ENCODE measurements at places on chromosomes 6 and 20. TPM values are rescaled to one million over a fixed set of nuclear protein-coding genes. Genes with fewer than 3 reads are reported as not detected.

DNA sequence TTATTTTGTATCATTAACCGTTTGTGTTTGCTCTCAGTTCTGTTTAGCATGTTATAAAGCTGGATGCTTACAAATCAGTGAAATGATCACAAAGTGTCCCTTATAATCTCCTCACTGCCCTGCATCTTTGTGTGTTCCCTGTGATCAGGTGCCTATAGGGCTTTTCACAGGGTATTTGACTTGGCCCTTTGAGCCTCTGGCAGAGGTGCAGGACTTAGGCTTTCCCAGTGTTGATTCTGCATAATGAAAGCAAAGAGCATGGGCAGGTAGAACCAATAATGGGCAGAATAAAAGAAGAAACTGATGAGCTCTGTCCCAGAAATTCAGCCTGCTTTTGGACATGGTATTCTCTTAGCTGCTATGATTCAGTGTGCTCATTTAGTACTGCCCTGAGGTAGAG lies 16.9 kb upstream of the PBOV1 start:
- no peak for DNase-seq

DNA sequence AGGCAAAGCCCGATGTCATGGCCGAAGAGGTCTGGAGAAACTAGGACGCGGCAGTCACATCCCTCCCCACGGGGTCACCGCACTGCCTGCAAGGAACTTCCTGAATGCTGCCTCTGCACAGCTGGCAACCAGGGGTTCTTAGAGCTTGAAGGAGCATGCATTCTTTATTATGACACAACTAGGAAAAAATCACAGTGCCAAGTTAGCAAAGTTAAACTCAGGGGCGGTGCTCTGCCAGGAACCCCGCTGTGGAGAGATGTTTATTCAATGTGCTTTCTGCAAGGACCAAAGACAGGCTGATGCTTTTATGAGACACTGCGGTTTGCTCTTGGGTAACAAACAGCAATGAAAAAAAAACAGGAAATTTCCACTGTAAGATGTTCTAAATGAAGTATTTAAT lies 287.3 kb upstream of the FOXQ1 start:
- no peak for DNase-seq

Gene SRMS
- total RNA-seq, result 0.48 TPM

DNA sequence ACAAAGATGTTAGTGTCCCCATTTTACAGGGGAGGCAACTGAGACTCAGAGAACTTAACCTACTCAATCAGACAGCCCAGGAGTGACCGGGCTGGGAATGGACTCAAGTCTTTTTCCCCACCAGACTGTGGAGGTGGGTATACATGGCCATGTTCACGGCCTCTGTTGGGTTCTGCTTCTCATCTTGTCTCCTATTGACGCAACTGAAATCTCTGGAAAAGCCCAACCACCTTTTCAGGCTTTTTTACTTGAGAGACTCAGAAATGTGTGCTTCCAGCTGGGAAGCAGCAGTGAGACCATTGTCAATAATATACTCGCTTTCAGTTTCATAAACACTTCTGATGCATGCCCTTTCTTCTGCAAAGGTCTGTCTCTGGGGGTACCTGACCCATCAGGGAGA lies 70.7 kb downstream of the SOBP start:
- DNase-seq, result no peak

Gene ZKSCAN8
- 16.4 TPM for total RNA-seq

Gene CCN6
- total RNA-seq, result 1.5 TPM

DNA sequence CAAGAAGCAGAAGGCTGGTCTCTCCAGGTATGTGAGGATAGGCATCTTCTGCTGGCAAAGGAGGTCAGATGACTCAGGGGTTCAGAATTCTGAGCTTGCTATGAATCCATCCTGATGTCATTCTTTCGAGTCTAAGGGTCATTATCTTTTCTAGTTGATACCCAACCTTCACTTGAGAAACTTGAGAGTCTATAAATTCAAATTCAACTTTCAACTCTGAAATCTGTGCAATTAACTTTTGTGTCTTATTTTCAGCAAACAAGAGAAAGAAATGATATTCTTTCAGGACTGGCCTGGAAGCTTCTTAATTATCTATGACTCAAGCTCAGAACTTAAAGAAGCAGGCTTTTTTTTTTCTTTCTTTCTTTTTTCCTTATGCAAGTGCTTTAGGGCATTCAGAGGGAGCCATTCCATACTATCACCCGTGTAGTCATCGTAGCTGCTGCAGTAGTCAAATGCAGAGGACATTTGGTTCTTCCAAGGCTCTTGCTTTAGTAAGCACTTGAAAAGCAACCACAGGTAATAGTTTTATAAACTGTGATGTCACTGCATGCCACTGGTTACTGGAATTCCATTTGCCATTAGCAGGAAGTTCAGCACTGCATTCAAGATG lies 93.0 kb downstream of the ADTRP start:
- peak; percentile 87 for DNase-seq

DNA sequence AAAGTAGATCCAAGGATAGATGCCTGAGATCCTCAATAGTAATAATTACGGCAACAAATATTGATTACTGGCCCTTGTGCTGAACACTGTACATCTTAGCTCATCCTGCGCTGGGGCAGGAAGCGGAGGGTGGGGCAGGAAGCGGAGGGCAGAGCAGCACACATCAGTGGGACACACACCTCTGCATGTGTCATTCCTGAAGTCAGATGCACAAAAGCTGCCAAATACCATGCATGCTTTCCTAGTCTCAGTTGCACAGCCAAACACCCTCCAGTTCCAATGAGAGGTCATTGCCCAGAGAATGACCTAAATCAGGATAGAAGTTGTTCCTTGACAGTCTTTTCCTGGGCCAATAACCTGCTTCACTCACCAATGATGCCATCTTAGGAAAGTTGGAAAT lies 74.4 kb upstream of the FOXC1 start:
- no peak for DNase-seq

- no peak for DNase-seq
Measured at GRCh38 chr6:143754204-143754603, 76.4 kb downstream of the PHACTR2 start.

DNA sequence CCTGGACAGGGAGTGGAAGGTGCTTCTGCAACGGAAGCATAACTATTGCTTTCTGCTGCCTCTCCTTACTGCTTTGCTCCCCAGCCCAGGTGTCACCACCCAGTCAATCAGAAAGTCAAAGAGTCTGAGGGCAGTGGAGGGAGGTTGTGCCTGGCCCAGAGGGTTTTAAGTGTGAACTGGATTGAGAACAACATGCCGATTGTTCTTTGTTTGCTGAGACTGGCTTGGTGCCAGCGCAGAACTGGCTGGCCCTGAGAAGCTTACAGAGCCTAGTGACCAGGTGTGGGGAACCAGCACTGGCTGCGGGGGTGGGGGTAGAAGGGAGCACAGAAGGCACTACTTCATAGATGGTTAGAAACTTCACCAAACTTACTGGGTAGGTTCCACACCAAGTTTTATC lies 31.1 kb upstream of the ENPP4 start:
- no peak for DNase-seq

Gene GPX5
- total RNA-seq, result not detected

GRCh38 chr6:7145885-7146828 lies 38.4 kb downstream of the RREB1 start:
- DNase-seq, result no peak

- DNase-seq, result no peak
Measured at GRCh38 chr6:43170417-43170930, 595 bp upstream of the SRF start.

Gene C20orf144
- not detected for total RNA-seq

DNA sequence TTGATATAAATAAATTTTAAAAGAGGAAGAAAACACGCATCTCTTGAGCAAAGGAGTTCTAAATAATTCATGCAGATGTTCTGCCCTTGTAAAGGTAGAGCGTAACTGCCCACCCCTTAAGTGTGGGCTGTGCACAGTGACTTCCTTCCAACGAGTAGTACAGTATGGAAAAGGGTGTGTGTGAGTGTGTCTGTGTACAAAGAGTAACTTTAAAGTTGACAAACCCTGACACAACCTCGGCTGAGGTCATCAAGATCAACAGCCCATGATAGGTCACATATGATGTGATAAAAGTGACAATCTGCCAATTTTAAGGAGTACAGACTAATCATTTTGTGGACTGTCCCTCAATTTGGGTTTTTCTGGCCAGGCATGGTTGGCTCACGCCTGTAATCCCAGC lies 225.7 kb downstream of the ATXN1 start:
- DNase-seq, result no peak

DNA sequence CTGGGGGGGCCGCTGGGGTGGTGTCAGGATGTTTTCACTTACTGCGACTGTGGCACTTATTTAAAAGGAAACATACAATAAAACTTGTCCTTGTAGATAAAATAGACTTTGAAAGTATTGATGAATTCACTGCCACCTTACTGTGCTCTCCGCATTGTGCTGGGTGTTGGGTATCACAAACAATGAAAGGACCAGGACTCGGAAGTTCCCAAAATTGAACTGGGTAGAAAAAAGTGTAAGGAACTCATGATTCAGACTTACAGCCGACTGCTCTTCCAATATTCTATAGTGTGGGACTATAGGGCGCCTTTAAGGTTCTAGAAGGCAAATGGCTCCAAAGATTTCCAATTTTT lies 32.1 kb upstream of the ID4 start:
- no peak for DNase-seq

Gene NRSN1
- not detected for total RNA-seq

- no peak for DNase-seq
Measured at GRCh38 chr6:1405221-1405620, 15.8 kb downstream of the FOXF2 start.

Gene SLC24A3
- total RNA-seq, result not detected

Gene KIFC1
- 8.4 TPM for total RNA-seq

DNA sequence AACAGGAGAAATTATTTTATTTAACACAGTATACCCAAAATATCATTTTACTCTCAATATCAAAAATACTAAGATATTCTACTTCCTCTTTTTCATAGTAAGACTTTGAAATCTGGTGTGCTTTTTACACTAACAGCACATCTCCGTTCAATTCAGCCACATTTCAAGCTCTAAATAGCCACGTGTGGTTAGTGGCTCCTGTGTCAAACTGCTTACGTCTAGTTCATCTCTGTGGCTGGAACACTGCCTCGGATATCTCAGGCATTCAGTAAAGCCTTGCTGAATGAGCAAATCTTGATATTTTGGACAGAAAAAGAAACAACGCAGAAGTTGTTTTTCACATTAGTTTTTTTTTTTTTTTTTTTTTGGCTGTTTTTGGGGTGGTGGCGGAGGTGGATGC lies 136.1 kb downstream of the EYA4 start:
- no peak for DNase-seq

Gene TMEM14A
- total RNA-seq, result 24.7 TPM

DNA sequence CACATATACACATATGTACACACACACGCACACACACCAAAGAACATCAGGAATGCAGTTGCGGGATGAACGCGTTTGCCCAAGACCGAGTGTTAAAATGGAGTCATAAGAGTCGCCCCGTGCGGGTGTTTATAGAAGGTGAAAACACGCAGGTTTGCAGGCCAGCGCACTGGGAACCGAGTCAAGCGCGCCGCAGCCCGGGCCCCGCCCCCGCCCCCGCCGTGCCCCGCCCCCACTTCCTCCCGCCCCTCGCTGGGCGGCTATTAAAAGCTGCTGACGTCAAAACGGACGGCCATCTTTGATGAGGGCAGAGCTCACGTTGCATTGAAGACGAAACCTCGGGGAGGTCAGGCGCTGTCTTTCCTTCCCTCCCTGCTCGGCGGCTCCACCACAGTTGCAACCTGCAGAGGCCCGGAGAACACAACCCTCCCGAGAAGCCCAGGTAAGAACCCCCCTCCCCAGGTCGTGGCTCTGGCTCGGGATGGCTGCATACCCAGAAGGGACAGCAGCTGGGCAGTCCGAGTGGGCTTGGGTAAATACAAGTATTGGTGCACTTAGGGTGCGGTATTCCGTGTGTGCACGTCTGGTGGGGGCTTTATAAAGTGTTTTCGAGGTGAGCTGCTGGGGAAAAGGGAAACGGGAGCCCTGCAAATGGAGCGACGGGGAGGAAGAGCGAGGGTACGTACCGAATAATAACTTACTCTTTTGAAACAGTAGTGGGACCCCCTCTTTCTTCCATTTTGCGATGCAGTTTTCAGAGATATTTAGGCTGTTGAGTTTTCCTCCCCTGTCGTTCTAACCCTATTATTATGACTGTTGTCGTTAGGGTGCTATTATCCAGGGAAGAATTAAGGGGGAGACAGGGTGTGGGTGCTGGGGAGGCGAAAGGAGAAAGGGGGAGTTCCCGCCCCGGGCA lies at the start of gene SNAP25:
TSS of gene SNAP25 (plus strand) at position 295 of the 916 bp plus-strand sequence. CDS start 56,662 bp downstream, outside the sequence.
- DNase-seq, result peak; percentile 50

- no peak for DNase-seq
Measured at GRCh38 chr6:51028276-51028675, 209.6 kb downstream of the TFAP2B start.

- no peak for DNase-seq
Measured at GRCh38 chr6:158206740-158207421, 38.7 kb downstream of the GTF2H5 start.

DNA sequence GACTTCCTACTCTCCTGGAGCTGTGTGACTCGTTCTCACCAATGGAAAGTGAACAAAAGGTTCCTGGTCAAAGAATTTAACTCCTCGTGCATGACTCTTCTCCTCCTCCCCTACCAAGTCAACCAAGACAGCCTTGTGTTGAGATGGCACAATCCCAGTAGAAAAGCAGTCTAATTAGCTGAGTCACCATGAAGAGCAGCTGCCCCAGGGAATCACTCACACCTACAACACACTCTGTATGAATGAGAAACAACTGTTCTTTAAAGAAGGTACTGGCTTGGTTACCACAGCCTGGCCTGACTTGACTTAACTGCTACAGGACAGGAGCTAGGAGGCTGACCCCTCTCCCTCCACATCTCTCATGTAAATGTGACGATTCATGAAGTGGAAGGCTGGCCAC lies 2.9 kb upstream of the HLA-DOB start:
- peak; percentile 93 for DNase-seq

- no peak for DNase-seq
Measured at GRCh38 chr6:80667006-80667405, 560.5 kb downstream of the BCKDHB start.

DNA sequence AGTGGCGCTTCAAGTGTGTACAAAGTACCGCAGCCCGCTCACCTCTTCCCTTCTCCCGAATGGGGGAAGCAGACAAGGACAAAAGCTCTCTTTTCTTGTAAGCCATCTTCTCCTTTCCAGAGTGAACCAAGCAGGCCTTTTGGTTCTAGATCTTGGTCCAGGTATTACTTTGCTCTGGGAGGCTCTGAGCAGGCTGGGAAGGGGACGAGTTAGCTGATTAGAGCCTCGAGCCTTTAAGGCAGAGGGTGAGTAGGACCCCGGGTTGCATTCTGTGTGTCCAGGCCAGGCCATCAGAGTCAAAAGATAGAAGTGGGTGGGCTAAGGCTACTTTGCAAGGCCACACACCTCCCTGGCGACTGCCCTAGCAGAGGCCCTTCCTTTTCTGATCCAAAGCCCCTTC lies 57.6 kb downstream of the GTF2H5 start:
- DNase-seq, result no peak

GRCh38 chr6:42148058-42148457 lies 5.6 kb upstream of the C6orf132 start:
- DNase-seq, result no peak

- DNase-seq, result no peak
Measured at GRCh38 chr20:34110025-34110744, 1.9 kb downstream of the EIF2S2 start.

GRCh38 chr6:1983850-1984249 lies 261.6 kb downstream of the GMDS start:
- DNase-seq, result no peak
